ENCODE measurements at places on chromosomes 7 and 10.

- DNase-seq = no peak
Observed at GRCh38 chr10:49255883-49256282, 43.1 kb upstream of the C10orf71 start.

- no peak for DNase-seq
Observed at GRCh38 chr10:92327445-92328433, 36.8 kb downstream of the MARCHF5 start.

GRCh38 chr7:114931656-114932011 is 9.7 kb downstream of the MDFIC start:
- no peak for DNase-seq

DNA sequence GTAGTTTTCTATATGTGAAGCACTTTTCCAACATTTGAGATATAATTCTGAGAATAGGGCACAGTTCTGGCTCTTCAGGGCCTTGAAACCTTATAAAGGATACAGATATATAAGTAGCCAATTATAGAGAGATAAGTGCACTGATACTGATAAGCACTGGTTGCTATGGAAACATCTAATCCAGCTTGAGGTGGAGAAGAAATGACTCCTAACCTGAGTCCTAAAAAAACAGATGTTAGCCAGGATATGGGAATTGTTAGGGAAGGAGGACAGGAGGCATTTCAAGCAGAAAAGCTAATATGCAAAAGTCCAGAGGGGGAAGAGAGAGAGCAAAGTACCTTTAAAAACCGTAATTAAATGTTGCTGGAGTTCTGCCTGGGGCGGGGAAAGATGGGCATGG is 30.8 kb downstream of the STRIP2 start:
- no peak for DNase-seq

GRCh38 chr10:60877777-60878120 is 66.2 kb downstream of the RHOBTB1 start:
- no peak for DNase-seq

GRCh38 chr7:140640727-140641523 is at the start of gene DENND2A:
TSS of gene DENND2A (minus strand) at chr7:140640813. CDS start at chr7:140602397, 38,416 bp downstream.
- DNase-seq = peak; percentile 69

DNA sequence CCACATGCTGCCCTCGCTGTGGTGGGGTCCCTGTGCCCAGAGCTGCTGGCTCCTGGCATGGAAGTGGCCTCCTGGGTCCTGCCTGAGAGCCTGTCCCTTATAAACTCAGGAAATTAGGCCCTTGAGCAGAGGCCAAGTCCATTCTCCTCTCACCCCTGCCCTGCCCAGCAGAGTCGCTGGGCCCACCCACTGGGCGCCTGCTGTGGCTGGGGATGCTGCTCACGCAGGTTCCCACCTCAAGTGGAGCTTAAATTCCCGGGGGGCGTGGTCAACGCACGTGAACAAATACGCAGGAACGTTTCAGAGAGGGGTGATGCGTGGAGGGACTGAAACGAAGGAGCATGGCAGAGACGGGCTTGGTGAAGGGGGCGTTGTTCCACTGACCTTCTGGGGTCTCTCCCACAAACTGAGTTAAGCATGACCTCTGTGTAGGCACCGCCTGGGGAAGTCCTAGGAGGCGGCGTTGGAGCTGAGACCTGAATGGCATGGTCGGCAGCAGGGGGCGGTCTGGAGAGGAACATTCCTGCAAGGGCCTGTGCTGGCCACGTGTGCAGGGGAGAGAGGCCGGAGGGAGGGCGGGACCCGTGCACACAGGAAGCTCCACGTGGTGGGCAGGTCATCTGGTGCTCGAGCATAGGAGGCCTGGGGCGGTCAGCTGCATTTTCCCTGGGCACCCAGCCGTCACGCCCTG is 27.9 kb downstream of the FAM20C start:
- no peak for DNase-seq

DNA sequence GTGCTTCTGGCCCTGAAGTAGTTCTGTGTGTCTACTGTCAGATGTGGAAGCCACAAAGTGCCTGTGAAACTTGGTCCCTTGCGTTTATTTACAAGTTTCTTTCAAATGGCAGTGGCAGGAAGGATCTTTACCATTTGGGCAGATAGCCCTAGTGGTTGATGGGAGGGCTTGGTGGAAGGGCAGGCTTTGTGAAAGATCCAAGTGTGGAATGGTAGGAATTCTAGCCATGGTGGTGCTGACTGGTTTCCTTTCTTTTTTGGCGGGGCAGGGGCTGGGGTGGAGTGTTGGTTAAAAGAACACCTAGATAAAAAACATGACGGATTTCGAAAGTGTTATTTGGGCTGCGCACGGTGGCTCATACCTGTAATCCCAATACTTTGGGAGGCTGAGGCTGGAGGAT is 27.0 kb downstream of the AUTS2 start:
- no peak for DNase-seq

- DNase-seq = no peak
Observed at GRCh38 chr7:156582591-156583123, 57.9 kb upstream of the RNF32 start.

DNA sequence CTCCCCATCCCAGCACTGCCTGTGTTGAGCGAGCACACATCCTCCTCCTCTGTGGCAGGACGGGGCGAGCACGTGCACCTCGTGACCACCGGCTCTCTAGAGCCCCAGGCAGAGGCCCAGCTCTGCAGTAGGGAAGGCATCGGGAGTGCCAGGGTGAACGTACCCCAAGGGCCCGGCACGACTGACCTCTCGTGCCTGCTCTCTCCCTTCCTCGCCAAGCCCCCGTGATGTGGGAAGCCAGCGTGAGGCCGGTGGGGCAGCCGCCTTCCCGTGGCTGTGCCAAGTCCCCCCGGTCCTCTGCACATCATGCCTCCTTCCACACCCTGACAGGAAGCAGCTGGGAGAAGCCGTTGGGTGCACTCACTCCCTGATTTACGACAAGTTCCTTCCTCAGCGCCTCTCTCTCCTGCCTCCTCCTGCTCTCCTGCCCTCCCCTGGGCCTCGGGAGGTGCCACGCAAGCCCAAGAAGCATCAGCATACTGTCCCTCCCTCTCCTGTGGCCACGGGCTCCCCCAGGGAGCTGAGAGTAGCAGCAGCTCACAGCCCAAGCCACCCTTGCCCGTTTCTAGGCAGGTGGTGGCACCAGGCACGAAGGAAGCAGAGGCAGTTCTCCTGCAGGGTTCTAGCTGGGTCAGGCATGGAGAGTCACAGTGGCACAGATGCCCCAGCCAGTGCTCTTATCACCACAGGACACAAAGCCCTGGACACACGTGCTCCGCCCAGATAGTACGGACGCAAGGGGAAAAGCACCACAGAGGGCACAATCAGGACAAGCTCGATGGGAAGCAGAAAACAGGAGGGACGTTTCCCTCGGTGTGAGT is 47.0 kb downstream of the AMZ1 start:
- no peak for DNase-seq

- DNase-seq = no peak
Observed at GRCh38 chr10:28284126-28284525, 18.7 kb downstream of the MPP7 start.

DNA sequence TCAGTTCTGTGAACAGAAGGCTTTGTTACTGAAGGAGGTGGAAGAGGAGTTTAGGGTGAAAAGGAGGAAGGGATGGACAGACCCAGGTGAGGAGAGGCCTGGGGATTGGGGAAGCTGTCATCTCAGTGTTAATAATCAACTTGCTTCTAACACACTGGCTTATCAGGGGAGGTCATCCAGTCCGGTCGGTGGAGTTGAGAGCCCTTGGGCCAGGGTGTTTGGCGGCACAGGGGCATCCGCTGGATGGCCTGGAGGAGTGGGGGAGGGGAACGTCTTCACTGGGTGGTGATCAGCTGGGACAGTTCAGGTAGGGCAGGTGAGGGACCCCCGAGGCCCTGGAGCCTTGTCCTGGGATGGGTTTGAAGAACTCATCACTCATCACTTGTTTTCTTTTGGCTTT is 33.9 kb downstream of the SHH start:
- no peak for DNase-seq

DNA sequence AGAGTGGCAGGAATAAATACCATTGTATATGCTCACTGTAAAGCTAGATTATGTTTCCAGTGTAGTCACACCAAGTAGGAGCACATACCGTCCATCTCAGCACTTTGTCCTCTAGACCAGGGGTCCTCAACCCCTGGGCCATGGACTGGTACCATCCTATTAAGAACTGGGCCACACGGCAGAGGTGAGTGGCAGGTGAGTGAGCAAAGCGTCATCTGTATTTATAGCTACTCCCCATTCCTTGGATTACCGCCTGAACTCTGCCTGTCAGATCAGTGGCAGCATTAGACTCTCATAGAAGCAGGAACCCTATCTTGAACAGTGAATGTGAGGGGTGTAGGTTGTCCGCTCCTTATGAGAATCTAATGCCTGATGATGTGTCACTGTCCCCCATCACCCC is 735.3 kb downstream of the MAGI2 start:
- no peak for DNase-seq

DNA sequence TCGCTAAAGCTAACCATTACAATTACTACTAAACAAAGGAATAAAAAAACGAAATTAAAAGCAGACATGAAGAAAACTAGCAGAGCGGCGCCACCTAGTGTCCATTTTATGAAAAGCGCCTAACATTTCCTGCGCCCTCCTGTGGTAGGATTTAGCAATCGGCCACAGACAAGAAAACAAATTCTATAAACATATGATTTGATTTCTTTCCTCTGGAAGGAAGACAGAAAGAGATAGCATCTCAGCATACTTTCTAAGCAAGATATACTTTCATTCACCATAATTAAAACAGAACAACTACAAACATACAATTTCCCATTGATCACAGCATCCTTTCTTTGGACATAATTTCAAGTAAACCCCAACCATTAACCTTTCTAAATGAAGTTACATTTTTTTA is 337.7 kb upstream of the NPVF start:
- peak; percentile 61 for DNase-seq

DNA sequence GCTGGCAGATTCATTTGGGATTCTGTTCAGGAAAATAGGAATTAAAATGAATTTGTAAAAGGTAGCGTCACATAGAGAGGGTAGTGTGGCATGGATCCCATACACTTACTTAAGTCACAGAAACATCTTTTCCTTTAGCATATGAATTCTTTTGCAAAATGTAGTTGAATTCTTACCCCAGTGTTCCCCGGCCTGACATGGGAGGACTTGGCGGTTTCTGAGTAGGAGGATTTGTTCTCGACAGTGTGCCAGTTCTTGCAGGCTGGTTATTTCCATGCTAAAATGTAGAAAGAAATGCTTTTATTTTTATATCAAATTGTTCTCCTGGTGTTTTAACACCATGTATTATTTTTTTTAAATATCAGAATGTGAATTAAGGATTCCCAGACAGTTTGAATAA is 72.6 kb downstream of the PDSS1 start:
- DNase-seq = no peak

DNA sequence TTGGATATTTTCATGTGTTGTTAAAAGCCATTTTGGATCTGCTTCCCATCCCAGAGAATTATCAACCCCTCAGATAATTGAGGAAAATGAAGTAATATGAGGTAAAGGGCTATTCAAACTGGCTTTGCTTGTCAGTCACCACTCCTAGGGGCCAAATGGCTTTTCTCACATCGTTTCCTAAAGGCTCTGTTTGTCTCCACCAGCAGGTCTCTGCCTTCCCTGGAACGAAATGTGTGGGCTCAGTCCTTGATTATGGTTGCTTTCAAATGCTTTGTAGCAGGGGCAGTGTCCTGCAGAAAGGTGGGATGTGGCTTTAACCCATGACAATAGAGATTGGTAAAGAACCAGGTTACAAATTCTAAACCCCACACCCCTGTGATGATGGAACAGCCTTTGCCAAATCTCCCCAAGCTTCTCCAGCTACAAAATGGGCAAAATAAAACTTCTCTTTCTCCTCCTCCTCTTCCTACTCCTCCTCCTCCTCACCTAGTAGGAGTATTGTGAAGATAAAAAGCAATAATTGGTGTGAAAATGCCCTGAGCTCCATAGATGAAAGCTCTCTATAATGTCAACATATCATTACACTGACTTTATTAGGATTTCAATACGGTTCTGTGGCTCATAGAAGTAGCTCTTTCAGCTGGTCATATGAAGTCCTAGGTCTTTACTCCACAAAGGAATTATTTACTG is 127.6 kb downstream of the CHN2 start:
- no peak for DNase-seq

GRCh38 chr10:109784236-109784635 is 139.1 kb downstream of the XPNPEP1 start:
- no peak for DNase-seq

- DNase-seq = no peak
Observed at GRCh38 chr7:69782917-69783684, 184.8 kb downstream of the AUTS2 start.

- no peak for DNase-seq
Observed at GRCh38 chr7:54252256-54253035, 289.7 kb upstream of the VSTM2A start.

- DNase-seq = no peak
Observed at GRCh38 chr10:124019886-124020797, 73.3 kb downstream of the CHST15 start.

GRCh38 chr10:110646417-110647135 is 2.4 kb downstream of the RBM20 start:
- DNase-seq = no peak

GRCh38 chr7:145986248-145986874 is 130.2 kb upstream of the CNTNAP2 start:
- no peak for DNase-seq

GRCh38 chr10:7819121-7819460 is 786 bp downstream of the TAF3 start:
- no peak for DNase-seq

DNA sequence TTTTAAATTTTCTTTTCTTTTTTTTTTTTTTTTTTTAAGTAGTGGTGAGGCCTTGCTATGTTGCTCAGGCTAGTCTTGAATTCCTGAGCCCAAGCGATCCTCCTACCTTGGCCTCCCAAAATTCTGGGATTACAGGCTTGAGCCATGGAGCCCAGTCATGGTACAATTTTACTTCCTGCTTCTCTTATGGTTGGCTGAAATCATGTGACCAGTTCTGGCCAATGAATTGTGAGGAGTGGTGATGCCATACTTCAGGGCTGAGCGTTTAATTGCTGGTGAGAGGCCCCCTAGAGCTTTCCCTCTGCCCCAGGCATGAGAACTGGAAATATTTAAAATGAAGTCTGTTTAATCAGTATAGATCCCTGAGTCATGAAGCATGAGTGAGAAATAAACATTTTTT is 22.2 kb upstream of the BAIAP2L1 start:
- DNase-seq = no peak

DNA sequence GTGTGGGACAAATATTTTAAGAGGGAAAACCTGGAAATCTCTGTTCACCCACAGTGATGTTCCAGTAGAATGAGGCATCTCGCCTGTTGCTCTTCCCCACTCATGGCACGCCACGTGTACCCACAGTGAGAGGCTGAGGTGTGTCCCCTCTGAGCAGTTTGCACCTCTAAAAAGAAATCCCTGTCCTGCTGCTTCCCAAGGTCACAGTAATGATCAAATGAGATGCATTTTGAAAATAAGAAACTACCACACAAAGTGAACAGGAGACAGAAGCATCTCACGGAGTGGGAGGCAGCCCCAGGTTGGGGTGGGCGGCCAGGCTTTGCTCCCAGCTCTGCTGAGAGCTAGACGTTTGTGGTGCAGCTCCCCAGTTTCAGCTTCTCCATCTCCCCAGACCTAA is 12.4 kb upstream of the ZNF777 start:
- DNase-seq = no peak

- DNase-seq = no peak
Observed at GRCh38 chr10:33195608-33196376, 138.7 kb downstream of the NRP1 start.

Data from AG04450 (cell line).